ENCODE measurements at places on chromosomes 16 and 17.
A peak's percentile ranks its signal among the peaks of the same experiment; 100 is the strongest.

DNA sequence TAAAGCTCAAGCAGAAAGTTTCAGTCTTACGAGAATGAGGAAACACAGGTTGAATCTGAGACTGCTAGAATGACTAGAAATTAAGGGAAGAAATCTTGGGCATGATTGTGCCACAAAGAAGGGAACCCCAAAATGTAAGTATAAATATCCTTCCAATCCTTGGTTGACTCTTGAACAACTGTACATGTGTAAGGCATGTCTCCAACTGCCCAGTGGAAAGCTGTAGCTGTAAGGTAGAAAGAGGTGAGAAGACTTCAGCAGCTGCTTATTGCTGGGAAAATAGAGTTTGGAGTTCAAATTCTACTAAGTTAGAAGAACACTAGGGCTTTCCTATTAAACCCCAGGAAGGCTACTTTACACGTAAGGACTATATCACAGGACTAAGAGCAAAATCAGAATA, 59.7 kb upstream of the NACA2 start:
- DNase-seq: no peak

DNA sequence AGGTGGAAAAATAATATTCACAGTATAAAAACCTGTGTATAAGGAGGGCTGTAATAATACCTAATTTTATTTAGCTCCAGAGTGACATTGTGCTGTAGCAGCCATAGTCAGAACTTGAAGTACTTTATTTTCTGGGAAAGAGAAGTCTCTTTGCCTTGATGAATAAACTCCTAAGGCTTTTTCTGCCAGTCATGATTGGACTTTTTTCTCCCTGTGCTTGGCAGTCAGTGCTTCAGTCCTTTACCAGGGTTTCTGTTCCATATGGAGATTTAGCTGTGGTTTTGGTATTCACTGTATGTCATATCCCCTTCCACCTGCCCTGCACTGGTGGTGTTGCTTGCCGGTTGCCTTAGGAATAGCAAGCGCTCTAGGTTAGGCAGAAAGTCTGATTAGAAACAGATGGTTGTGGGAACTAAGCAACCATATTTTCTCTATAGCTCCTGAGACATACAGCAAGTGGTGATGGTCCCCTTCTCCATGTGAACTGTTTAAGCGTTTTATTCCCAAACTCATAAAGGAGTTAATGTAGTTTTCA, 24.7 kb downstream of the DDX42 start:
- no peak for DNase-seq

GRCh38 chr16:61820820-61821219, 215.4 kb downstream of the CDH8 start:
- DNase-seq: no peak

DNA sequence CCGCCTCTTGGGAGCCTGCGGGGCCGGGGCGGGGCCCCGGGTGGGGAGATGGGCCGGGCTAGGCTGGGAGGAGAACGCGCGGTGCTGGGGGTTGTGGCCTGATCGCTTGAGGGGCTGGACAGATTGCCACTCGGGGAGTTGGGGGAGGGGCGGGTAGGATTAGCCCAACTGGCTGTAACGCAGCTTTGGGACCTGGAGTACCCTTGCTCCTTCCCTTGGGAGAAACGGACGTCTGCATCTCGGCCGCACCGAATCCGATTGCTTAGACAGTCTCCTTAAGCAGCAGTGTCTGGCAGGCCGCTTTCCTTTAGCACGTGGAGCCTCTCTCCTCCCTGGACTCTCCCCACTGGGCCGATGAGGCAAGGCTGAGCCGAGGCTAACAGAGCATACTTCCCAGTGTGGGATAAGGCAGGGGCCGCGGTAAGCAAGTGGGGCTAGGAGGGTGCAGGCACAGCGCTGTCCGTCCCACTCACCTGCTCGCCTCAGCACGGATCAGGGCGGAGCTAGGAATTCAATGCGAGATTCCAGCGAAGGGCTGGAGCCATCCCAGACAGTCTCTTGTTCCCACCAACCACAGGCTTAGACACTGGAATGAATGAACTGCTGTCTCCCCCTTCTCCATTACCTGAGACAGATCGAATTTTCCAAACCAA, 540 bp upstream of the ACLY start:
- DNase-seq: no peak

- DNase-seq: no peak
These were observed 81.7 kb downstream of the IRX5 start for GRCh38 chr16:55012362-55012761.

DNA sequence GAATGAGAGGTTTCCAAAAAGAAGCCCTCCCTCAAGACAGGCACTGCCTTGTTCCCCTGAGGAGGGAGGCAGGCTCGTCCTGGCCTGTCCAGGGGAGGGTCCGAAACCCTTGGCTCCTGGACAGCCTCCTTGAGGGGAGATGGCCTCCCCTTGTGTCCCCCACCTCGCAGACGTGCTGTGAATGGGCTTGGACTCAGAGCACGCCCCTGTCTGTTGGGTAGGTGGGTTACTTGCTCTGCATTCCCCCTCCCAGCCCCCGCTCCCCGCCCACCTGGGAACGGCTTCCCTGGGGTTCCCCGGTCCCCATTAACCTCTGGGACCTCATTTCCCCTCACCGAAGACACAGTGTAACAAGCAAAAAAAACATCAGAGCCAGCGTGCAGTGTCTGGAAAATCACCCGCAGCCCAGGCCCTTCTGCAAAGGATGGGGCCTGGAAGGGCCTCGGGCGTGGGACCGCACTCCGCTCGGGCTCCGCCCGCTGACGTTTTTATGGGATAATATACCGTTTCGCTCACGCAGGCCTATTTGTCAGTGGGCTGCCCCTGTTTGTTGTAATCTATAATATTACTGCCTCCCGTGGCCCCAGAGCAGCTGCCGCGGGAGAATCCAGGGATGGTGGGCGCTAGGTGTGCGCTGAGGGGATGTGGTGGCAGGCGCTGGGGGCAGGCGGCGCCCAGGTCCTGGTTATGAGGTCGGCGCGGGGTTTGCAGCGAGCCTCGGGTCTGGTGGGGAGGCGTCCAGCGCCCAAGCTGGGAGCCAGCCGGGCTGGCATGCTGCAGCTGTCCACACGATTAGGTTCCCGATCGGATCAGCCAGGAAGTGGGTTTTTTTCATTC, 11.1 kb downstream of the BAHCC1 start:
- DNase-seq: no peak

GRCh38 chr16:29307598-29308507, 98.7 kb downstream of the NPIPB11 start:
- no peak for DNase-seq

- DNase-seq: peak; percentile 34
These were observed 38.2 kb upstream of the PIRT start for GRCh38 chr17:10875984-10876555.

- no peak for DNase-seq
These were observed 196.0 kb upstream of the PSMD7 start for GRCh38 chr16:74100395-74101326.

DNA sequence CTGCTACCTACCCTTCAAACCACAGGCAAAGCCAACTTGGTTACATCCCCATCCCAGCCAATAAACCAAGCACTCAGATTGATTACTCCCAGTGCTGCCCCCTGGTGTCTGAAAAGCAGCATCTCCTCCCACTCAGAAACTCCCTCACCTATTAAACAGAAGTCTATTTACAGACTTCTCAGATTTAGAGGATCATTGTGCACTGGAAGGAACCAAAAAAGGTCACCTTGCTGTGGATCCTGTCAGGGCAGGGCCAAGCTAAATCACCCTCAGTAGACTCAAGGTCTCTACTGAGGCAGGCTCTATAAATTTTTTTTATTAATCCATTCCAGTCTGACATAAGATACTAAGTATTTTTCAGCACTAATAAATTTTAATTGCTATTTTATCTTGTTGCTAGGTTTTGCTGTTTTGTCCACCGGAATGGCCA, 17.6 kb downstream of the HIGD1B start:
- peak; percentile 50 for DNase-seq

DNA sequence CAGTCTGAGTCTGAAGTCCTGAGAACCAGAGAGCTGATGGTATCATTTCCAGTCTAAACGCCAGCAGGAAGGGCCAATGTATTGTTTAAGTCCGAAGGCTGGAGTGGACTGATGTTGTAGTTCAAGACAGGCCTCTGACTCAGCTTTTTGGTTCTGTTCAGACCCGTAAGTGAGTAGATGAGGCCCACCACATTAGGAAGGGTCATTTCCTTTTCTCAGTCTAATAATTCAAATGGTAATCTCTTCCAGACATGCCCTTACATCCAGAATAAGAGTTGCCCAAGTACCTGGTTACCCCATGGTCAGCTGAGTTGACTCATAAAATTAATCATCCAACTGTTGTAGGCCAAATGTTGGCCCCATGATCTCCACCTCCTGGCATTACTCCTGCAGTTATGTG, 442.6 kb upstream of the HSBP1 start:
- no peak for DNase-seq

- DNase-seq: no peak
These were observed 303.8 kb downstream of the SEC14L1 start for GRCh38 chr17:77444628-77444983.

DNA sequence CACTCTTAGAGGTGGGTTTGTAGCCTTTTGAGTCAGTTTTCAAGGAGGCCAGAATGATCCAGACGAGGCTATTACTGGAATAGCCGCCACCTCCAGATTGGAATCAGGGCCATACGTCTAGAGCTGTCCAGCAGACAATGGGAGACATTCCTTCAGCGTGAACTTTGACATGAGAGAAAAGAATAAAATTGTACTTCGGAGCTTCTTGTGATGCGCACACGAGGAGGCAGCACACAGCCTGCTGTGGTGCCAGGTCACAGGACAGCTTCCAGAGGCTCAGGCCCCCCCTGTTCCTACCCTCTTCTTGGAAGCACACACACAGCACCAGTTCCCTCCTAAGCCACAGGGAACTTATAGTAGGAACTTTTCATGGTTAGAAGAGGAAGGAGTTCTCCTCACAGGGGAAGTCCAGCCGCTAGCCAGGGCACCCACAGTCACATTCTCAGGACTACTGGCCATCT, 81.0 kb downstream of the VPS53 start:
- DNase-seq: peak; percentile 20

DNA sequence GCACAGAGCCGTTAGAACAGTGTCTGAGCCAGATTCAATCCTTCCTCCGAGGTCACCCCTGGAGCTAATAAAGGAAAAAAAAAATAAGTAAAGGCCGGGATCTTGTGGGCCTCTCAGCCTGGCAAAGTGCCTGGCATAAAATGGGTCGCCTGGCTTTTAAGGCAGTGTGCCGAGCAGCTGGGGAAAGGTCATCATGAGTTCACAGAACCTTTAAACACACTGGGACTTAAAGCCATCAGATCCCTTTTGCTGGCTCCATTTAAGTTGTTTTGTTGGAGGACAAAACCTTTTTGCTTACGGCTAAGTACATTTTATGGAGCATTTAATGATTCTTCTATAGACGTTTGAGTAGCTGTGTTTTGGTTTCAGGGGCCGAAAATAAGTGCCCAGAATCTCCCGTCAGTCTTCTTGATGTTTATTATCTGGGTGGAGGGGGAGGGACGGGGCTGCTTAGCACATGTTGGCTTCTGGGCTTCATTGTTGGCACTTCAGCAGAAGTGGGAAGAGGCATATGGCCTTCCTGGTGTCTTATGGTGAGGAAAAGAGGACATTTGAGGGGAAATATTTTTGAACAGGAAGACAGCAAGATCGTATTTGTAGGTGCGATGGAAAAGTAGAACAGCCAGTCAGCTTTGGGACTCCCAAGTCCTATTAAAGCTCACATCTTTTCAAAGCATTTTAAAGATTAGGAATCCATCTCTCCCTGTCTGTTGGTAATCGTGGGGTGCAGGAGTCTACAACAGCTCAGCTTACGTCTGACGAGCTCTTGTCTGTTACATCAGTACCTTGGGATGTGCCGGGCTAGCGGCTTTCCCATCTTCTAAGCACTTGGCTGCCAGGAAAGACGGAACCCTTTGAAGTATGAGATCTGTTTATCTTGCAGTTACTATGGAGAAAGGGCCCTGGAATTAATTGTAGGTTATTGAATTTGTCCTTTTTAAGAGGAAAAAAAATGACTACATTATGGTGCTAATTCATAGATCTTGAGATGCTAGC, 31.1 kb downstream of the RBFOX1 start:
- peak; percentile 3 for DNase-seq

DNA sequence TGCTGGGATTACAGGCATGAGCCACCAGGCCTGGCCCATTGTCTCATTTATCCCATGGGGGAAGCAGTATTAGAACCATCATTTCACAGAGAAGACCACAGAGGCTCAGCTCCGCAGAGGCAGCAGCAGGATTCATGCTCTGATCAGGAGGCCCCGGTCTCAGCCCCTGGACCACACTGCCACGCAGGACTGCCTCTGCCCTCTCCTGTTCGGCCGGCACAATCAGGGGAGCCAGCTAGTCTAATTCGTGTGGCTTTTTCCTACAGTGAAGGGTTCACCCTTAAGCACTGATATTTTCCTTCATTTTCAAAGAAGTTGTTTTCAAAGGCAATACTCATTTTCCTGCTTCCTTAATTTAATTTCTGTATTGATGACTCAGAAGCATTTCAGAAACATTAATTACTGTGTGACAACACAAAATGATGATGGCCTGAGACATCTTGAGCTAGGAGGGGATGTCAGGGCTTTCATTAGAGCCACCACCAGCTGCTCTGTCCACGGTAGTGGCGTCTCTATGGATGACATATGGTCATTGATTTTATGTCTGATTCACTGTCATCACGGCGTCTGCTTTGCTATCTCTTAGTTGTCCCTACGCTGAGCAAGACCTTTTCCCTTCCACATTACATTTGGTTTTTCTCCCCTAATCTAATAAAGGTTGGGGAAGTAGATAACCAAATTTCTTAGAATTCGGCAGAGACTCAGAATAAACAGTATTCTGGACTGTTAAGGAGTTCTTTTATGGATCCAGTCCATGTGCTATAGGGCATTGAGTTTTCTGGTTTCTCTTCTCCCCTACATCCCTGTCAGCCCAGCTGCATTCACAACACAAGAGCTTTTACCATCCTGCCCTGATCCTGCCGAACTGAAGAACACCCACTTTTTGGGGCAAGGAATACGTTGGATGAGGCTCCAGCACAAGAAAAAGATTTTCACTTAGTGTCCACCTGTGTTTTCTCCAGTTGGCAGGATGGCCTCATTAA, 314.0 kb downstream of the SLC39A11 start:
- DNase-seq: no peak

DNA sequence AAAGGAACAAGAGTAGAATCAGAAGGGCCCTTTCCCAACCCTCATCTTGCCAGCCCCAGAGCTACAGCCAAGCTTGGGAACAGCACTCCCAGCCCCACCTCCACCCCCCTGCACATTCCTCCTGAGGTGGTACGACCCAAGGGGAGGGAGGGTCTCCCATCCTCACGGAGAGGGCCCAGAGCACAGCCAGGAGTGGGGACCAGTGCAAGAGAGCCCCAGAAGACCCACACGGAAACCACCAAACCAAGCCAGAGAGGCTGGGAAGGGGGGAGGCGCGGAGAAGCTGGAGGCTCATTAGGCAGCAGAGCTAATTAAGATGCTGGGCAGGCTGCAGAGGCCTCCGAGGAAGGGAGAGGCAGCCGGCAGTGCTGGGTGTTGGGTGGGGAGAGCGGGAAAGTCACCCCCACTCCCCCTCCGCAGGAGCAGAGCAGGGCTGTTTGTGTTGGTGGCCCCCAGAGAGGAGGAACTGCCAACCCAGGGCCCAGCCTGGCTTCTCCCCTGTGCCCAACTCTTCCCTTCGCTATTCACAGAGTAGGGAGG, 2.4 kb downstream of the CACNB1 start:
- DNase-seq: no peak

- DNase-seq: no peak
These were observed 169.3 kb downstream of the RBFOX3 start for GRCh38 chr17:79441356-79442160.

All from globus pallidus (tissue), 1 donor.